ENCODE measurements at places on chromosomes 3 and 15.

DNA sequence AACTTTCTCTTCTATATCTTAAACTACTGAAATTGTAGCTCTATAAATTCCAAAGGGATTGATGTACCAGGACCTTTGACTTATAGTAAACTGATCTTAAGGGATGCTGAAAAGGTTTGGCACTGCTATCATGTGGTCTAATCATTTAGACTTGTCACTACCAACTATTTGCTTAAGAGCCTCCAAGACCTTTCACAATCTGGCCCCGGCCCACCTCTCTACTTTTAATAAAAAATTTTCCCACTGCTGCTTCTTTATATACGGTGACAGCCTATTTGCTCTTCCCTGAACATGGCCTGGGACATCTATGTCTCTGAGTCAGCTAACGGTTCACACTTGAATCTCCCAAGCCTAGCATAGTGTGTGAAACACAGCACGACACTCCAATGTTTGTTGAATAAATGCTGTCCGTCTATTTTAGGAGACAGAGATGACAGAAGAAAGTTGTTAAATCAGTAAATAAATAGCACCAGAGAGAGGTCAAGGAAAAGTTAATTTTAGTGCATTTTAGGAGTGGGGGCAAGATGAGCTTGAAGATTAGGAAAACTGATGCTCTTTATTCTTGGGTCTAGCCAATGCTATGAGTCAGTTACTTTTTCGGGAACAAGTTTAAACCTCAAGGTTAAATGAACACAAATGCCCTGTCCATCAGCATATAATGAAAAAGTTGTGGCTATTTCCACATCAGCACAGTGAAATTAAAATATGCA is 212.9 kb downstream of the TIGIT start:
- DNase-seq, result no peak

- no peak for DNase-seq
These were observed 62.2 kb upstream of the MCF2L2 start for GRCh38 chr3:183490653-183491052.

DNA sequence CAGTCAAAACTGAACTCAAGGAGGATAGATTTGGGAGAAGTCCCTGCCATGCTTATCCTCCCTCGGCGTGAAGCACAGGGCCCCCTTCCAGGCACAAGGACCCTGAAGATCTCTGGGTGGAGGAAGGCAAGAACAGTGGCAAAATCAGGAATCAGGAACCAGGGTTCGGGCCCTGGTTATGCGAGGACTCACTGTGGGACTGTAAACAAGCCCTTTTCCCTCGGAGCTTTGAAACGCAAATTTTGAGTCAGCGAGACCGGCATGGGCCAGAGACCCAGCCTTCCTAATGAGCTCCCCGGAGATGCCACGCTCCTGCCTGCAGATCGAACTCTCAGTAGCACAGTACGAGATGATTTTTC is 70.1 kb downstream of the SLC12A8 start:
- DNase-seq, result no peak

DNA sequence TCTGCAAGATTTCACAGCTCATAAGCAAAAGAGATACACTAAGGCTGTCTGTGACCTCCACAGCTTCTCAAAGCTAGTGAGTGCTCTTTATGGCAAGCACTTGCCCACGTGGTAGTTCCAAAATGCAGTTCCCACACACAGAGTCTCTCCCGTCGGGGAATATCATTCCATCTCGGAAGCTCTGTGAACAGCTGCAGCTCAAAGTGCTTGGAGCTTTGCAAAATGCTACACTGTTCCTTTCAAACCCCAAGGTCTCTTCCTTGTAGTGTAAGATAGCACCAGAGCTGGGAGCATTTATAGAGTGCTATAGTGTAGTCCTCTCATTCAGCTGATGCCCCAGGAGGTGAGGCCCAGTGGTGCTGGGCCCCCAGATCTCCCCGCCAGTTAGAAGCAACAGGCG is 36.1 kb downstream of the ST6GAL1 start:
- DNase-seq, result no peak

DNA sequence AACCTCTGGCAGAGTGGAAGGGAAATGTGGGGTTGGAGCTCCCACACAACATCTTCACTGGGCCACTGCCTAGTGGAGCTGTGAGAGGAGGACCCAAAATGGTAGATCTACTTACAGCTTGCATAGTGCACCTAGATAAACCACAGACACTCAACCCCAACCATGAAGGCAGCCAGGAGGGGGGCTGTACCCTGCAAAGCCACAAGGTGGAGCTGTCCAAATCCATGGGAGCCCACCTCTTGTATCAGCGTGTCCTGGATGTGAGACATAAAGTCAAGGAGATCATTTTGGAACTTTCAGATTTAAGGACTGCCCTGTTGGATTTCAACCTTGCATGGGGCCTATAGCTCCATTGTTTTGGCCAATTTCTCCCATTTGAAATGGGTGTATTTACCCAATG is 20.9 kb downstream of the TP63 start:
- no peak for DNase-seq

Data from NCI-H1417 treated with DMSO at 0.1 percent for 48 hours (cell line).